T-helper 1 cell (primary cell): ENCODE measurements at places on chromosomes 1 and 21.

- DNase-seq = no peak
Observed at GRCh38 chr1:145855426-145855948, 3.4 kb downstream of the PIAS3 start.

DNA sequence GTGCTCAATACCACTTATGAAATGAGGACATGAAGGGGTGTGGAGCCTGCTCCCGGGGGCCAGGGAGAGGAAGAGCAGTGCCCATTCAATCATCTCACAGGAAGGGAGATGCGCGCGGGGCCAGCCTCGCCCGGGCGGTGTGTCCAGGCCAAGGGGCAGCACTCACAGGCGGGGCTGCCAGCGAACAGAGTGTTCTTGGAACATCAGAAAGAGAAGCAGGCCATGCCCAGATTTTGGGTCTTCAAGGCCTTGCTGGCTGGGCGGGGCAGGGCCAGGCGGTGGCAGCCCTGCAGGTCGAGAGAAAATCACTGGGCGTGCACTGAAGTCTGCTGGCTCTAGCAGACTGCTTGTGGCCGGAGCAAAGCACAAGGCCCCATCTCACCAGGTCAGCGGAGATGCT lies 168.6 kb downstream of the PRDM16 start:
- DNase-seq = no peak

DNA sequence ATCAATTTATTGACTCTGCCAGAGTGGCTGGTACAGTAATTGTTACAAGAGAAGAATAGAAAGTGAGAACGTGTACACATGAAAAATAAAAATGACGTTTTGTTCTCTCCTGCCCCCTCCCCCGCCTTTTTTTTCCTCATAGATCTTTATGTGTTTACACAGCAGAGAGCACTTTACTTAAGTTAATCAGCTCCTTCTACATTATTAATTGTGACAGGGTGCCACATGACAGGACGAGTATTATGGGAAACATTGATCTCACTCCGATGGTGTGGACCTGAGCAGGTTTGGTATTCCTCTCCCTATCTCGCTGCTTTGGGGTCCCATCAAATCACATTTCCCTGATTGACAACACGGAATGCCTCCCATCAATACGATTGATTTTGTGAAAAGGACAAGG lies 285.7 kb downstream of the TM2D1 start:
- no peak for DNase-seq

DNA sequence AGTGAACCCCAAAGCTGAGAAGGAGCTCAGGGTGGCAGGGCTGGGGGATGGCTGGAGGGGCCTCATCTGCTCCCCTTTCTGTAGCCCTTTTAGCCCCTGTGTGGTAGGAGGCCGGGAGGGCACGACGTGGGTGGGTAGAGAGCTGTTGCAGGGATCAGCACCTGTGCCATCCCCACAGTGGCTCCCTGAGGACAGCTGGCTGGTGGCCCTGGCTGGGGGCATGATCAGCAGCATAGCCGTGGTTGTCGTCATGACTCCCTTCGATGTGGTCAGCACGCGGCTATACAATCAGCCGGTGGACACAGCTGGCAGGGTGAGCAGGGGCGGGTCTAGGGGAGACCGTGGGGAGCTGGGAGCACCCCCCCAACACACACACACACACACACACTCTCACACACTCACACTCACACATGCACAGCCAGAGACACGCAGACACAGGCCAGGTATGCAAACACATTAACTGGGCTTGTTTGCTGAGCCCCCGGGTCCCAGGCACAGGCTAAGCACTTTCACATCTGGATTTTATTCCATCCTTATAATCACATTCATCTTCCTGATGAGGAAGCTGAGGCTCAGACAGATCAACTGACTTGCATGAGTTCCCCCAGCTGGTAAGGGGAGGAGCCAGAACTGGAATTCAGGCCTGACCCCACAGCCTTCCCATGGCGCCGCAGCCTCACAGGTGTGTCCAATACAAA lies 2.5 kb downstream of the SLC25A34 start:
- DNase-seq = no peak

- no peak for DNase-seq
Observed at GRCh38 chr1:182457844-182458243, 7.9 kb downstream of the RGSL1 start.

DNA sequence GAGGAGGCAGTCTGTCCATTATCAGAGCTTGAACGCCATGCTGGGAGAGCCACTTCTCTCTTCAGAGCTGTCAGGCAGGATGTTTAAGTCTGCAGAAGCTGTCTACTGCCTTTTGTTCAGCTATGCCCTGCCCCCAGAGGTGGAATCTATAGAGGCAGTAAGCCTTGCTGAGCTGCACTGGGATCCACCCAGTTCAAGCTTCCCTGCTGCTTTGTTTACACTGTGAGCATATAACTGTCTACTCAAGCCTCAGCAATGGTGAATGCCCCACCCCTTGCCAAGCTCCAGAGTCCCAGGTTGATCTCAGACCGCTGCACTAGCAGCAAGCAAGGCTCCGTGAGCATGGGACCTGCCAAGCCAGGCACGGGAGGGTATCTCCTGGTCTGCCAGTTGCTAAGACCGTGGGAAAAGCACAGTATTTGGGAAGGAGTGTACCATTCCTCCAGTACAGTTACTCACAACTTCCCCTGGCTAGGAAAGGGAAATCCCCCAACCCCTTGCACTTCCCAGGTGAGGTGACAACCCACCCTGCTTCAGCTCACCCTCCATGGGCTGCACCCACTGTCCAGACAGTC lies 32.5 kb downstream of the RGS13 start:
- DNase-seq = no peak

DNA sequence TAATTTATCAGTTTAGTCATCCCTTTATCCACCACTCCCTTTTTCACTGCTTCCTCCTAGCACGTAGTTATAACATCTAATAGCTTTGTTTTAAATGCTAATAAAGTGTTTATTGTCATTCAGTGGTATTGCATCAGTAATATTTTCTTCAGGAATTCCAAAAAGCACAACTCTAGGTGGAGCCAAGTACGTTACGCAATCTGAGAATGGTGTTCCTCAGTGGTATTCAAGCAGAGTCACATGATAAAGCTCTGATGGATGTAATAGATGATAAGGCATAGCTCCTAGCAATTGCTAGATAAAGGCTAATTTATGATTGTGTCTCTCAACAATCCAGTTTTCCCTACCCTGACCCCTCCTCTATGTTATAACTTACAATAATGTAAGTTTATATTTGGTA lies 494.6 kb upstream of the ADGRL4 start:
- DNase-seq = no peak

GRCh38 chr21:37032877-37033471 lies 26.5 kb downstream of the RIPPLY3 start:
- no peak for DNase-seq

DNA sequence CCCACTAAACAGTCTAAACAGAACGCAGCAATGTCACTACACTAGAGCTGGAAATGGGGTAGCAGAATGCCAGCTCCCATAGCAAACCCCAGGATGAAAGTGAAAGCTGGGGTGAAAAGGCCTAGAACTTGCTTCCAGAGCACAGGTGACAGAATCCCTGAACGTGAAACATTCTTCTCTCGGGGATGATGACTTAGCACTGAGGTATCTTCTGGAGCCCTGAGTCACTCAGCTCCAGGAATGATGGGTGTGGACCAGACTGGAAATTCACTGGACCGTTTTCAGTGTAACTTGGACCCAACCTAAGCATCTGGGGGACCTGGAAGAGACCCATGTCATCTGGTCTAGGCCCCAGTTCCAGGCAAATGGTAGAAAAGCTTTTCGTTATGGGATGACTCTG lies 108.9 kb downstream of the CDC7 start:
- DNase-seq = no peak

DNA sequence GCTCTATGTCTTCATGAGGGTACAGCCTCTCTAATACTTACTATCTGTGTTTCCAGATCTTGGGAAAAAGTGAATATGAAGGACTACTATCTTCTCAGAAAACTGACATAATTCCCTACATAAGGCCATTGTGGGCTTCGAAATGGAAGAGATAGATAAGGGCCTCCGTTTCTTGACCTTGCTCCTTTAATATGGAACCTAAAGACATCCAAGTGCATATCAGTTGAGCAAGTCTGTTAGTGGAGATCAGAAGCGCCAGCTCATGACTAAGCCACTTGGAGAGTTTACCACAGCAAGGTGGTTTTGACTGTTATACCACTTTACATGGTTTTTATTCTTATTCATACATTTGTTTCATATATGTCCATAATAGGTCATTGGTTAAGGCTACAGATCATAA lies 35.3 kb upstream of the FCER1A start:
- DNase-seq = no peak

- DNase-seq = no peak
Observed at GRCh38 chr1:204651843-204652421, 33.6 kb downstream of the LRRN2 start.

DNA sequence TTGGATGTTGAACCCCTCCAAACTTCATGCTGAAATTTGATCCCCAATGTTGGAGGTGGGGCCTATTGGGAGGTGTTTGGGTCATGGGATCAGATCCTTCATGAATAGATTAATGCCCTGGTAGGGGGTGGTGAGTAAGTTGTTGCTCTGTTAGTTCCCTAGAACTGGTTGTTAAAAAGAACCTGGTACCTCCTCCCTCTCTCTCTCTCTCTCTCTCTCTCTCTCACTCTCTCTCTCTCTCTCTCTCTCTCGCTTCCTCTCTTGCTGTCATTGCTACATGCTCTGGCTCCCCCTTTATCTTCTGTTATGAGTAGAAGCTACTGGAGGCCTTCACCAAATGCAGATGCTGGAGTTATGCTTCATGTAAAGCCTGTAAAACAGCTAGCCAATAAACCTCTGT lies 498.2 kb upstream of the NR5A2 start:
- no peak for DNase-seq

- no peak for DNase-seq
Observed at GRCh38 chr1:206986885-206987284, 16.6 kb upstream of the FCAMR start.
